Astrocyte of the cerebellum (primary cell): ENCODE measurements at places on chromosomes 1 and 21.

DNA sequence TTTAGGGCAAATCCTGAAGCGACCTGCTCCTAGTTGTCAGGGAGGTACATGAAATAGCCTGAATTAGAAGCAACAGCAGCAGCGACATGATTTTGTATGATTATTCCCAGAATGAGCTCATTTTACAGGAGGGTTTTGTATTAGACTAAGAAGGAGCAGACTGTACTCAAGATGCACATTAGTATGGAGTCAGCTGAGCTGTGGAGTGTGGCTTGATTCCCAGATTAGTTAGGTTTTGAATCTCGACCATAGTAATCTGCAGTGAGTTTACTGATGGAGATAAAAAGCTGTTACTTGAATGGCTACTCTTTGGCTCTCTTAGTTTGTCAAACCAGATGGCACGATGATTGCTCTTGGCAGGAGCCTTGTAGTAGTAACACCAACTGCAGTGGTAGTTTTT, 143.1 kb downstream of the PHTF1 start:
- peak; percentile 57 for DNase-seq

GRCh38 chr1:192839162-192840066, 30.6 kb downstream of the RGS2 start:
- no peak for DNase-seq

DNA sequence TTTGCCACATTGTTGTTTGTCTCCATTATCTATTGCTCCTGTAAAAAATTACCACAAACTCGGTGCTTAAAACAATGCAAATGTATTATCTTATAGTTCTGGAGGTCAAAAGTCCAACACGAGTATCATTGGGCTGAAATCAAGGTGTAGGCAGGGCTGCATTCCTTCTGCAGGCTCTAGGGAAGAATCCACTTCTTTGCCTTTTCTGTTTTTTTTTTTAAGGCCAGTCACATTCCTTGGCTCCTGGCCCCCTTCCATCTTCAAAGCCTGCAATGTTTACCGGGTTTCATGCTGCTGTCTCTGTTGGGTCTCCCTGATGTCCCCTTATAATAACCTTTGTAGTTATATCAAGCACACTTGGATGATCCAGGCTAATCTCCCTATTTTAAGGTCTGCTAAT, 212.7 kb downstream of the PTBP2 start:
- DNase-seq = no peak

GRCh38 chr21:26632691-26633090, 59.6 kb upstream of the CYYR1 start:
- DNase-seq = no peak

GRCh38 chr1:28807046-28807445, 4.9 kb upstream of the OPRD1 start:
- no peak for DNase-seq

- DNase-seq = no peak
Observed at GRCh38 chr1:101379950-101380349, 143.1 kb downstream of the S1PR1 start.

DNA sequence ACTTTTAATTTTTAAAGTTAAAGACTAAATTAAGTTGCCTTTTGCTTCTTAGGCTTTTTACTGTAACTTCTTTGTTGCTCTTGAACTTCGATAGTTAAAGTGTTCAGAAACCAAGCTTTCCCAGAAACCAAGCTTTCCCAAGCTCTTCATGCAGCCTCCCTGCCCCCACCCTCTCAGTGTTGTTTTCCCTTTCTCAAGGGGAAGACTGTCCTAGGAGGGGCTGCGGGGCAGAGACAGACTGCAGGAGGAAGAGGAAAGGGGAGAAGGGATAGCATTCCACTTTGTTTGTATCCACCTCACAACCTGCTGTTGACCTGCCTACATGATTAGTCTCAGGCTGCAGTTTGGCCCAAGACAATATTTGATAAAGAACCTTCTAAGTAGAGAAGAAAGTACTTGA, 39.0 kb upstream of the DIPK1A start:
- no peak for DNase-seq

DNA sequence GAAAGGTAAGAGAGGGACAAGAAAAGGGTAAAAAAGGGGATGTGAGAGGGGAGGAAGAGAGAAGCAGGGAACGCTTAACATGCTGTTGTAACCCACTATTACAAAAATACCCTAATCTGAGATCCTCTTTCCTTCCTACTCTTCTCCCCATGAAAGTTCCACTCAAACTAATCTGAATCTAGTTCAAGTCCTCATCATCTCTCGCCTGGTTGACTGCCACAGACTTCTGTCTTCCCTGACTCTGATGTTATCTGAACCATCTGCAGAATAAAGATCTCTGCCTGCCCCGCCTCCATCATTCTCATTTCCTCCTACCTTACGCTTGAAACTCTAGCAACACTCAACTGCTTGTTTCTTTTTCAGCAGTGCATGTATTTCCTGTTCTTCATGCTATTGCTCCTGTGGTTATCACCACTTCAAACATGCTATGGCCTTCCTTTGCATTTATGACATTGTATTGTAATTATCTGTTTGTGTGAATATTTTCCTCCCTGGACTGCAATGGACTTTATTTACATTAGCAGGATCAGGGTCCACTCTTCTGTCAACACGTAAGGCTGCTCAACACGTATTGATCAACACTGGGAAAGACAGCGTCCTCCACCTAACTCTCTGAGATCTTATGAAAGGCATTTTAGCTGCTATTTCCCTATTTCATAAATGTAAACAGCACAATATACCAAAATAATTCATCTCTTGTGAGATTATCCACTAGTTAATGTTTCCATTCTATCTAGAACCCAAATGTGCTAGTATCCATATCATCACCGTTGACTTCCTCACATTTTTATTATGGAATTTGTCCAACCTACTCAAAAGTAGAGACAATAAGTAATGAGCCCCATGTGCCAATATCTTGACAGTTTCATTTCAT, 215.5 kb upstream of the USP25 start:
- no peak for DNase-seq

DNA sequence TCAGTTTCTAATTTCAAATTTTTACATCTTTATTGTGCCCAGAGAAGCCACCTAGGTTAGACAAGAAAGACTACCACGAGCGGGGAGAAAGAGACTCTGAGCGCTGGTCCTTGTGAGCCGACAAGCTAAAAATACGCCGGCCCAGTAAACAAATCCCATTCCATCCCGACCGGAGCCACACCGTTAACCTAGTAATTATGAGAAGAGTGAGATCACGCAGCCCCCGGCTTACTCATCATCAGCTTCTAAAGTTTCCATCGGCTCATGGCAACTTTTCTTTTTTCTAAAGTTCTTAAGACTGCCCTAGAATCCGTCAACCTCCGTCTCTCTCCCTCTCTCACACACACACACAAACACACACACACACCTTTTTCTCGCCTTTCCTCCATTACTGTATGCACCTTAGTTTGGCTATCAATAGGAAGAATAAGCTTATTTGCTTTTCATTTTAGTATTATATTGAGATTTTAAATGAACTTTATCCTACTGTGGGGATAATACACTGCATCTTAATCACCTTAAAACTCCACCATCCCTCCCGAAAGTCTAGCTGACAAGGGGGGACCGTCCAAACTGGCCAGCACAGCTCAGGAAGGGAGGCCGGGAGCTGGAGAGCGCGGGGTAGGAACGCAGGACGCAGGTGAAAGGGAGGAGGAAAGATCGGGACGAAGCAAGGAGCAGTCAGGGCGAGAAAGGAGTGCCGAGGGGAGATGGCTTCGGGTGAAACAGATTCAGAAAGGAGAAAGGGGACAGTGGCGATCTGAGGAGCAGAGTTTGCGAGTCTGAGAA, 728 bp downstream of the OTUD7B start:
- DNase-seq = peak; percentile 72

DNA sequence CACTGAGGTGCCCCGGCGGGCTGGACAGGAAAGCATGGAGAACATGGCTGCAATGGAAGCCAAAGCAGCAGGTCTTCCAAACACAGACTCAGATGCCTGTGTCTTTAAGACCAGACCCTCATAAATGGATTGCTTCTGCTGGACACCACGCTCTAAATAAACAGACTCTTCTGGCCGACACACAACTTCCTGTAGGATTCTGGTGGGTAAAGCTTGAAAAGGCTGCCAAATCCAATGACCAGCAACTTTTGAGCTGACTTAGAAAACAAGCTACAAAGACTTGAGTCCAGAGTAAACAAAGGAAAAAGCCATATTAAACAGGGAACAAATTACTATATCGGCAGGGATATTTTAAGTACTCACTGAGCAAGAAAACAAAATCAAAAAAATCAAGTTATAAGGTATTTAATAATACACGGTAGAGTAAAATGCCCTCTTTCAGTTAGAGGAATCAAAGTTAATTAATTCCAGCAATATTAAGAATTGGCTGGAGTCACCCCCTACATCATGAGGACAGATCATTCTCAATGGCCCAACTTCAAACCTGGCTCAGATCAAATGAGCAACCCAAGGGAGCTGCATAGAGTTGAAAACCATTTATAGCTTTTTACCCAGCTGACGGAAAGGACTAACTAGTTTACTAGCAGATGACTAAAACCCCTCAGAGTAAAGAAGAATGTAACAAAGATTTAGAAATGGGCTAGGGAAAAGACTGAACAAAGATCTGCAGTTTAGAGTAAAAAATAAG, 102.4 kb downstream of the TGFBR3 start:
- DNase-seq = peak; percentile 62

- DNase-seq = no peak
Observed at GRCh38 chr1:6179564-6180175, 451 bp downstream of the CHD5 start.

- no peak for DNase-seq
Observed at GRCh38 chr21:45873418-45873817, 108.2 kb upstream of the COL6A1 start.

- DNase-seq = peak; percentile 72
Observed at GRCh38 chr1:198118134-198118533, 38.7 kb upstream of the NEK7 start.

GRCh38 chr1:155598842-155599331, 11.1 kb upstream of the MSTO1 start:
- DNase-seq = no peak

DNA sequence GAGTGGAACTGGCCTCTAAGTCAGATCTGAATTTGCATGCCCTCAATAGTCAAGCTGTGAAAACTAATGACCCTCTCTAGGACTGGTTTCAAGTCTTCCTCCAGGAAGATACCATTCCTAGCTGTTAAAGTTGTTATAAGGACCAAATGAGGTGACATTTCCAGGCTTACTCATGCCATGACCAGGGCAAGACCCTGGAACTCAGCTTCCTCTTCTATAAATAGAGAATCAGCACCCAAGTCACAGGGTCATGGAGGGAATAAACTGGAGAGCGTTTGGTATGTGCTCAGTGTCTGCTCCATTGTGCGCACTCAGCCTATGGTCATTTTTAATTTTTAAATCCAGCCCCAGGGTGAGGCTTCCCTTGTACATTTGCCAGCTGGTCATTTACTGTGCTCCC, 2.5 kb downstream of the S100A9 start:
- DNase-seq = no peak

GRCh38 chr1:4652631-4653327, 1.6 kb upstream of the AJAP1 start:
- DNase-seq = no peak

DNA sequence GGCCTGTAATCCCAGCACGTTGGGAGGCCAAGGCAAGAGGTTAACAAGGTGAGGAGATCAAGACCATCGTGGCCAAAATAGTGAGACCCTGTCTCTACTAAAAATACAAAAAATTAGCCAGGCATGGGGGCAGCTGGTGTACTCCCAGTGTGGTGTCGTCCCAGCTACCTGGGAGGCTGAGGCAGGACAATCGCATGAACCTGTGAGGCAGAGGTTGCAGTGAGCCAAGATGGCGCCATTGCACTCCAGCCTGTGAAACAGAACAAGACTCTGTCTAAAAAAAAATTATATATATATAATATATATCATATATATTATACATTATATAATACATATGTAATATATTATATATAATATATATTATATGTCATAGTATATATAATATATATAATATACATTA, 249.2 kb upstream of the TPTE start:
- no peak for DNase-seq

GRCh38 chr1:238892612-238893011, 493.8 kb upstream of the CHRM3 start:
- DNase-seq = no peak

DNA sequence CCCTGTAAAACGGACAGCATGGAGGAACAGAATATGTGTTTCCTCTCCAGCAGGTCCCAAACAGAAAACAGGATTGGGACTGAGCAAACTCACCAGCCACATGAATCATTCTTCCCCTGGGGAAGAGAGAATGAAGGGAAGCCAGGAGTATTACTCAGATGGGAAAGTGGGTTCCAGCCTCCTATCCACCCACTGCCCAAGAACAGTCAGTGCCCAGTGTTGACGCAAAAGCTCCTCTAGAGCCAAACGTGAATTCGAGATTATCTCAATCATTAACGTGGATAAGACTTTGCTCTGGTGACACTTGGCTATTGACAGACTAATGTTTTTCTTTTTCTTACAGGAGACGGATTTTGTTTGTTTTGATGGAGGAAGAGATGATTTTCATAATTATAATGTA, 9.3 kb downstream of the MIA3 start:
- DNase-seq = no peak

DNA sequence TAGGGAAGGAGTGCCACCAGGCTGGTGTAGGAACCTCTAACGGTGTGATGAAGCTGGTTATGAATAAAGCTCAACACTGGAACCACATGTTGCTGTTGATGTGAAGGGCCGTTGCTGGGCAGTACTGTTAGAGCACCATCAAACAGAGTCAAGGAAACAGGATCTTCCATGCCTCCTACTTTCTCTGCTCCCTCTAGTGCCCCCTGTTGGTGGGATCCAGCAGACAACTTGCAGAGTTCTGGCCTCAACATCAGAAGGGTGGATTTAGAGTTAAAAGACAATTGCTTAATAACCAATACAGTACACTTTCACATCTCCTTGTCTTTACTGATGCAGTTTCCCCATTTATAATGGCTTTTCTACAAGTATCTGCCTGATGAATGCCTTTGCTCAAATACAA, 336.4 kb downstream of the NTNG1 start:
- DNase-seq = no peak

DNA sequence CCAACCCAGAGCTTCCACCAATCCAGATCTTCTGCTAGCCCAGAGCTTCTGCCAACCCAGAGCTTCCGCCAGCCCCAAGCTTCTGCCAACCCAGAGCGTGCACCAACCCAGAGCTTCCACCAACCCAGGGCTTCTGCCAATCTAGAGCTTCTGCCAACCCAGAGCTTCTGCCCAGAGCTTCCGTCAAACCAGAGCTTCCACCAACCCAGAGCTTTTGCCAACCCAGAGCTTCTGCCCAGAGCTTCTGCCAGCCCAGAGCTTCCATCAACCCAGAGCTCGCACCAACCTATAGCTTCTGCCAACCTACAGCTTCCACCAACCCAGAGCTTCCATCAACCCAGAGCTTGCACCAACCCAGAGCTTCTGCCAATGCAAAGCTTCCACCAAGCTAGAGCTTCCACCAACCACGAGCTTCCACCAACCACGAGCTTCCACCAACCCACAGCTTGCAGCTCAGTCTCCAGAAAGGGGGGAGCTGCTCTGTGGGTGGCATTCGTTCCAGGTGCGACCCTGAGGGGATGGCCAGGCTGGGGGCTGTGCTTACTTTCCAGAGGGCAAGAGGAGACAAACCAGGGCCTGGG, 23.8 kb downstream of the CRYAA start:
- no peak for DNase-seq

- peak; percentile 46 for DNase-seq
Observed at GRCh38 chr1:219582296-219582695, 30.6 kb downstream of the ZC3H11B start.

- no peak for DNase-seq
Observed at GRCh38 chr1:108617008-108617723, 43.7 kb downstream of the HENMT1 start.
